CD4-positive, CD25-positive, alpha-beta regulatory T cell (primary cell): ENCODE measurements at places on chromosomes 4 and X. TPM values are rescaled to one million over a fixed set of nuclear protein-coding genes. Genes with fewer than 3 reads are reported as not detected.

DNA sequence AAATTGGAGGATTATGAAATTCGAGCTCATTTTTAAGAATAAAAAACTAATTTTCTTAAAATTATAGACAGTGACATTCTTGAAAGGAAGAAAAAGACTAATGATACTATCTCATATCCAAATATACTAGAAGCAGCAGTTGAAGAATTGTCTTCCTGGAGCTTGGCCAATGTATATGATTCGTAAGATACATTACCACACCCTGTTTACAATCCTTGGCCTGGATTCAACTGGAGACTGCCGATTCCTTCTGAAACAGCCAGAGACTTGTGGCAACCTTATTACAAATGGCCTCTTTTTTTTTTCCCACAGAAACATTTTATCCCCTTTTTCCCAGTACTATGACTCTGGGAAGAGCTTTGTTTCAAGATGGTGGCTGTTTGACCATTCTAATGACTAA is 571.2 kb upstream of the FAT1 start:
- no peak for DNase-seq

DNA sequence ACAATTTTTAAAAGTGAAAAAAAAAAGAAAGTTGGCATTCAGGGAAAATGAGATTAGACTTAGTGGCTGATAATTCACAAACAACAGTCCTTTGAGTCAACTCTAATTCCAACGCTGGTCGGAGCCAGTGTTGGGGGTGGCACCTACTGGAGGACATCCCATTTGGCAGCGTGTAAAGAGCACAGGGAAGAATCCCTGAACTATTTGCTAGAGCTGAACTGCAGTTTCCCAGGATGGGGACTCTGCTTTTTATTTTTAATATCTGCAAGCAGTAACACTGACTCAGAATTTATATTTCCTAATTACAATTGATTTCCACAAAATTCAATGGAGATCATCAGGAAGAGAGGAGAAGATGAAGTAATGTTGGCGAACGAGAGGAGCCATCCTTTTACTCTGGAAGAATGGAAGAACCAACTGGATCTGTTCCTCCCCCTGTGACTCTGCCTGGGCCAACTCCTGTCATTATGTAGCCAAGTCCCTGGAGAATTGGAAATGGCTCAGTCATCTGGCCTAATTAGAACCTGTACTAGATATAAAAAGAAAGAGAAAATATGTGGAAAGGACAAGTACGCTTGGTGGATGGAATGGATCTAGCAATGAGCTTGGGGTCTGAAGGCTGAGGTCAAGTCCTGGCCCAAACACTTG is 76.7 kb downstream of the IRF2 start:
- DNase-seq: no peak

- no peak for DNase-seq
Measured at GRCh38 chrX:133307637-133308498, 89.7 kb upstream of the TFDP3 start.

- no peak for DNase-seq
Measured at GRCh38 chr4:150781191-150781590, 199.2 kb downstream of the MAB21L2 start.

GRCh38 chrX:80246271-80246670 is 174.0 kb upstream of the TENT5D start:
- DNase-seq: no peak

DNA sequence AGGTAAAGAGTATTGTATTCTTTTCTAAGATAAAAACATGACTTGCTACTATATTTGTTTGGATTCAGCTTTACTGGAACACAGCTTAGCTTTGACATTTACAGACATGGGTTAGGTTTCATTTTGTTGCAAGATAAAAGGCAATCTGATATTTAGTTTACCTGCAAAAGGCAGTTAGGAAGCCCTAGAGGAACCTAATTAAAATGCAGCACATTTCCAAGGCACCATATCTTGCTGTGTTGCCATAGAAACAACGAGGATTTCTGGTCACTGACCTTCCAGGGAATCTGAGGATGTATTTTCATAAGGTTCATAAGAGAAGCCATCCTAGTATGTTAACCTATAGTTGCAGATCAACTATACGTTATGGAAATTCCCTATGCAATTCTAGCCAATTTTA is 116.0 kb downstream of the SNCA start:
- DNase-seq: no peak

- no peak for DNase-seq
Measured at GRCh38 chr4:173699841-173700475, 169.9 kb upstream of the HAND2 start.

Gene LRCH2
- total RNA-seq: not detected

Gene CXCL3
- total RNA-seq: not detected

Gene GAGE1
- total RNA-seq: not detected

Gene BMP3
- not detected for total RNA-seq

Gene SCRG1
- not detected for total RNA-seq

Gene GLRA3
- not detected for total RNA-seq

Gene ENAM
- not detected for total RNA-seq

Gene RPS6KA6
- total RNA-seq: 0.05 TPM

Gene ZGRF1
- 9.3 TPM for total RNA-seq
